ENCODE measurements at places on chromosomes 2 and 18.

DNA sequence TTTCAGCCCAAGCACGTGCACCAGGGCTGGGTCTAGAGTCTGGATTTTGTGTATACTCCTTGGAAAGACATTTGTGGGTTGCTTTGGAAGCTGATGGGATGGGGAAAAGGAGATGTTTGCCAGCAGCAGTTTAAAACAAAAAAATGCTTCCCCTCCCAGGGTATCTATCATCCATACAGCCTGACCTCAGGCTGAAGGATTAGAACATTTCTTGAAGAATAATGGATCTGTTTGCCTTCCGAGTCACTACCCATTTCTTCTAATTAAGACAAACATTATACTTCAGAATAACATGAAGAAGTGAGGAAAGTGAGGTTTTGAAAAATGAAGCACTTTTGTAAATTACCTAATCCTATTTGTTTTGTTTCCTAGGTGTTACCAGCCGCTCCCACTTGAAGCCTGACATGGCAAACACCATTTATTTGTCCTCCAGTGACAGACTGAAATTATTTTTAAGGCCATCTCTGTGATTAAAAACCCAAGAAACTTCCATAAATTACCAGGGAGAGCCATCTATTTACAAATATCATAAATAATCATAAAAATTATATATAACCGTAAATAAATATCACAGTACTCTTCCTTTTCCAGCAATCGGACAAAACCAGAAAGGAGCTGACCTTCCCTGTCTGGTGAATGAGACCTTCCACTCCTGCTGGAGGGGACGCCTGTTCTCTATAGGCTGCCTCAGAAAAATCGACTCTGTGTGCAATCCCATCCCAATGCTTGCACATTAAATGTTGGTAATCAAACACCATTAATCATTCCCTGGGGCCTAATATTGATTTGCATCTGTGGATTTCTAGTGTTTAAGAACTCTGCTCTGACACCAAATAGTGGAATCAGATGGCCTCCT, 106.8 kb downstream of the C1D start:
- H3K27me3 ChIP-seq, result no peaks in the 10 kb centered on the region
- no peak for DNase-seq
- no peak overlapping the region for H3K4me3 ChIP-seq
- H3K27ac ChIP-seq, result no peak overlapping the region
- peaks cover 14% of the 10 kb centered on the region for H3K4me1 ChIP-seq
- no peaks in the 10 kb centered on the region for H3K36me3 ChIP-seq

- no peak overlapping the region for H3K4me3 ChIP-seq
- no peak for DNase-seq
- peaks cover 25% of the 10 kb centered on the region for H3K4me1 ChIP-seq
- H3K27me3 ChIP-seq, result peaks cover 51% of the 10 kb centered on the region
- no peak overlapping the region for H3K27ac ChIP-seq
- H3K36me3 ChIP-seq, result peaks cover 5% of the 10 kb centered on the region
Measured at GRCh38 chr2:72150861-72151356, 3.2 kb upstream of the CYP26B1 start.

- peaks cover 1% of the 10 kb centered on the region for H3K27me3 ChIP-seq
- no peak overlapping the region for H3K27ac ChIP-seq
- peaks cover 9% of the 10 kb centered on the region for H3K4me1 ChIP-seq
- DNase-seq, result no peak
- H3K4me3 ChIP-seq, result no peak overlapping the region
- peaks cover 20% of the 10 kb centered on the region for H3K36me3 ChIP-seq
Measured at GRCh38 chr2:220114443-220114842, 487.0 kb downstream of the SLC4A3 start.

- H3K4me1 ChIP-seq, result no peaks in the 10 kb centered on the region
- no peak overlapping the region for H3K27ac ChIP-seq
- H3K36me3 ChIP-seq, result no peaks in the 10 kb centered on the region
- H3K4me3 ChIP-seq, result no peak overlapping the region
- DNase-seq, result no peak
Measured at GRCh38 chr2:66389651-66390131, 45.2 kb upstream of the MEIS1 start.

- no peak overlapping the region for H3K27ac ChIP-seq
- peaks cover 5% of the 10 kb centered on the region for H3K36me3 ChIP-seq
- no peaks in the 10 kb centered on the region for H3K27me3 ChIP-seq
- no peak overlapping the region for H3K4me3 ChIP-seq
- peaks cover 78% of the 10 kb centered on the region for H3K4me1 ChIP-seq
- peak; percentile 28 for DNase-seq
Measured at GRCh38 chr2:215882689-215883088, 130.7 kb downstream of the MREG start.

GRCh38 chr2:98907966-98908905, 27.8 kb downstream of the CRACDL start:
- H3K27ac ChIP-seq, result peak overlapping the region; percentile 66
- H3K36me3 ChIP-seq, result no peaks in the 10 kb centered on the region
- peaks cover 6% of the 10 kb centered on the region for H3K27me3 ChIP-seq
- peaks cover 41% of the 10 kb centered on the region for H3K4me1 ChIP-seq
- DNase-seq, result no peak

- no peaks in the 10 kb centered on the region for H3K4me1 ChIP-seq
- no peak overlapping the region for H3K4me3 ChIP-seq
- DNase-seq, result no peak
- peaks cover 6% of the 10 kb centered on the region for H3K27me3 ChIP-seq
Measured at GRCh38 chr18:11004294-11004693, 145.1 kb downstream of the PIEZO2 start.

- DNase-seq, result no peak
- H3K36me3 ChIP-seq, result no peaks in the 10 kb centered on the region
- no peak overlapping the region for H3K27ac ChIP-seq
- no peak overlapping the region for H3K4me3 ChIP-seq
Measured at GRCh38 chr2:239601880-239602279, 201.1 kb upstream of the HDAC4 start.

DNA sequence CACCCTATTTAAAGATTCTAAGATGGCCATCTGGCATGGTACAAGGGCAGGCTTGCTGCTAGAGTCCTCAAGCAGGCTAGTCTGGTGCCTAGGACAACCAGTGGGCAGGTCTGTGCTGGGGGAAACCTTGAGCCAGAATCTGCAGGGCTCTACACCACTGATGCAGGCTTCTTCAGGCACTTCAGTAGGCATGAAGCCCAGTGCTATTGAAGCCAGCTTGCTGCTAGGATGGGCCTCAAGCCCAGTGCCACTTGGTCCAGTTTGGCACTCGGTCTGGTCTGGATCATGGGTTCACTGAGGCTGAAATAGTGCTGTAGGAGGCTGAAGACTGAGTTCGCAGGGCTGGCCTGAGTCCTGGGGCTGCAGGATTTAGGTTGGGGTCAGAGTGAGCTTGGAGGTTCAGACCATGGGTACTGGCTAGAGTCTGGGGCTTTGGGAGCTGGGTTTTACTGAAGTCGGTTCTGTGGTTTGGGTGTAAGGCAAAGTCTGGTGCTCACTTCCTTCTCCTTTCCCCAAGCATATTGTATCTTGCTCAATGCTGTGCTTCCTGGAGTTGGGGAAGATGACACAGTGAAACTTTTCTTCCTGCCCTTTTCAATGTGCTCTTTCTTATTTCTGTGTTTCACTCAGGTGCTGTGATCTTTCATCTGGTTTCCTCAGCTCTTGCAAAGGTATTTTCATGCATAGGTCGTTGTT, 41.2 kb downstream of the SP100 start:
- peaks cover 1% of the 10 kb centered on the region for H3K27me3 ChIP-seq
- H3K4me1 ChIP-seq, result no peaks in the 10 kb centered on the region
- peaks cover 81% of the 10 kb centered on the region for H3K36me3 ChIP-seq

GRCh38 chr2:201883606-201884369, 77.5 kb downstream of the CDK15 start:
- peaks cover 7% of the 10 kb centered on the region for H3K27me3 ChIP-seq
- no peak for DNase-seq
- H3K4me3 ChIP-seq, result no peak overlapping the region
- H3K36me3 ChIP-seq, result peaks cover 16% of the 10 kb centered on the region
- H3K4me1 ChIP-seq, result peaks cover 94% of the 10 kb centered on the region

DNA sequence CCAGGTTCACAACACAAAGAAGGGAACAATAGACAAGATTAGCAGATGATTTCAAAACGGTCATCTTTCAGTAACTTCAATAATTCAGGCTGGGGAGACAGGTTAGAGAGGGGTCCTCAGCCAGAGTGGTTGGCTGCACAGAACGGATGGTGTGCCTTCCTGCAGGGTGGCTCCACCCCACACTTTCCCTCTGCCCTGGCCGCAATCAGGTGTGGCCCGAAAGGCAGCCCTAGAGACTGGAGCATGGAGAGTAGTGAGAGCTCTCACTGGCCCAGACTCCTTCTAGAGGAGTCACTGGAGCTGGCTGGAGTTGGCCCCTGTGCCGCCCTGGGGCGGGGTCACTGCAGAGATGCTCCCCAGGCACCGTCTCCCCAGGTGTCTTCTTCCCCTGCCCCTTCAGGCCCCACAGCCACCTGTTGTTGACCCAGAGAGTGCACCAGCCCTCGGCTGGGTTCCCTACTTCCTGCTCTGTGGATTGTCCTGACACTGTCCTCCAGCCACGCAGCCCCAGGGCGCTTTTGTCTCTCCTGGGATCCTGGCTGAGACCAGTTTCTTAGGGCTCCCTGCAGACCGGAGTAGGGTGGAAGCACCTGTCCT, 126.8 kb downstream of the PXDN start:
- no peaks in the 10 kb centered on the region for H3K36me3 ChIP-seq
- H3K27ac ChIP-seq, result no peak overlapping the region
- peaks cover 6% of the 10 kb centered on the region for H3K4me1 ChIP-seq
- no peak overlapping the region for H3K4me3 ChIP-seq

GRCh38 chr18:13849791-13850190, 25.8 kb downstream of the MC5R start:
- no peaks in the 10 kb centered on the region for H3K4me1 ChIP-seq
- no peak overlapping the region for H3K27ac ChIP-seq
- no peaks in the 10 kb centered on the region for H3K27me3 ChIP-seq
- no peak overlapping the region for H3K4me3 ChIP-seq

DNA sequence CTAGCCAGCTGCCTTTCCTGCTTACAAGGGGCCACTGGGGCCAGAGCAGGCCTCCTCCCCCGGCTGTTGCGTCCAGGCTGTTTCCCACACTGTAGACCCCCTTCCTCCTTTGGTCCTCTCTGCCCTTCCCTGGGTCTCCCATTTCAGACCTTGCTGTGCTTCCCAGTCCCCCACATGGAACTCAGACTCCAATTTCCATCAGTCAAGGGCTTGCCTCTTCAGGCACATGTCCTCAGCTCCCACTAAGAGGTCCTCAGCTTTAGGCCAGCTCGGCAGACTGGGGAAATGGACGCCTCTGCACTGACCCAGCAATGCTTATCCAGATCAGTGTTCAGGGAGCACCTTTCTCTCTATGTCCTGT, 98.0 kb upstream of the BZW1 start:
- H3K4me1 ChIP-seq, result peaks cover 24% of the 10 kb centered on the region
- peak overlapping the region; percentile 96 for H3K27ac ChIP-seq
- H3K4me3 ChIP-seq, result peak overlapping the region; percentile 89
- DNase-seq, result no peak

DNA sequence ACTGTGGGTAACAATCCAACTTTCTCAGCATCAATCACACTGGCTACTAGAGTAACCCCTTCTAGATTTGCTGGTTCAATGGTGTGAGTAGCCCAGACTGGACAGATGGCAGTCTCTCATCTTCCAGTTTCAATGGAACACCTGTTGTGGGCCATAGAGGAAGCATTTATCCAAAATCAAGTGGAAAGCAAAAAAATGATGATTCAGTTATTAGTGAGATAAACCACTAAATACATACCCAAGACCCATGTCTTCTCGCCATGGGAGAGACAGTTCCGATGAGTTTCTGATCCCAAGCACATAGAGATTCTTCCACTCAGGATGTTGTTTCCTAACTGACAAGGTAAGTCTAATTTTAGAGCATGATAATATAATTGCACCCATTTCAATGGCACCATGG, 194.0 kb downstream of the IRS1 start:
- no peak for DNase-seq
- H3K4me3 ChIP-seq, result no peak overlapping the region
- H3K4me1 ChIP-seq, result peaks cover 39% of the 10 kb centered on the region
- H3K27ac ChIP-seq, result no peak overlapping the region

DNA sequence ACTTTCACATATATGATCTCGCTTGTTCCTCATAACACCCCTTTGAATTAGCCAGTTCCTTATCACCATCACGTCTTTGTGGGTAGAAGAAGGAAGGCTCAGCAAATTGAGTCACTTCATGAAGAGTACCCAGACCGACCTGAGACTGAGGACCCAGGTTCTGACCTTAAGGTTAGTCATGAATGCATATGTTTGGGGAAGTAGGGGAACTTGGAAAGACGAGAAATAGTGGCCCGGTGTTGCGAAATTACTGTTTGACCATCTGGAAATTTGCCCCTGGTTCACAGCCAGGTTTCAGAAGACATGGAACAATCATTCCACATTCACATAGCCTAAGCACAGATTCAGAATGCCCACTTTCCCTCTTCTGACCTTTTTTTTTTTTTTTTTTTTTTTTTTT, 59.8 kb downstream of the MEIS1 start:
- peaks cover 94% of the 10 kb centered on the region for H3K4me1 ChIP-seq
- peak overlapping the region; percentile 69 for H3K4me3 ChIP-seq
- DNase-seq, result peak; percentile 66
- H3K27ac ChIP-seq, result peak overlapping the region; percentile 94

GRCh38 chr2:173404841-173405750, 50.4 kb downstream of the CDCA7 start:
- H3K27me3 ChIP-seq, result peaks cover 19% of the 10 kb centered on the region
- H3K36me3 ChIP-seq, result no peaks in the 10 kb centered on the region
- peaks cover 28% of the 10 kb centered on the region for H3K4me1 ChIP-seq

GRCh38 chr2:120948662-120949011, 213.0 kb downstream of the GLI2 start:
- H3K36me3 ChIP-seq, result peaks cover 45% of the 10 kb centered on the region
- no peak overlapping the region for H3K4me3 ChIP-seq
- H3K27me3 ChIP-seq, result peaks cover 15% of the 10 kb centered on the region
- H3K27ac ChIP-seq, result no peak overlapping the region
- peaks cover 72% of the 10 kb centered on the region for H3K4me1 ChIP-seq

DNA sequence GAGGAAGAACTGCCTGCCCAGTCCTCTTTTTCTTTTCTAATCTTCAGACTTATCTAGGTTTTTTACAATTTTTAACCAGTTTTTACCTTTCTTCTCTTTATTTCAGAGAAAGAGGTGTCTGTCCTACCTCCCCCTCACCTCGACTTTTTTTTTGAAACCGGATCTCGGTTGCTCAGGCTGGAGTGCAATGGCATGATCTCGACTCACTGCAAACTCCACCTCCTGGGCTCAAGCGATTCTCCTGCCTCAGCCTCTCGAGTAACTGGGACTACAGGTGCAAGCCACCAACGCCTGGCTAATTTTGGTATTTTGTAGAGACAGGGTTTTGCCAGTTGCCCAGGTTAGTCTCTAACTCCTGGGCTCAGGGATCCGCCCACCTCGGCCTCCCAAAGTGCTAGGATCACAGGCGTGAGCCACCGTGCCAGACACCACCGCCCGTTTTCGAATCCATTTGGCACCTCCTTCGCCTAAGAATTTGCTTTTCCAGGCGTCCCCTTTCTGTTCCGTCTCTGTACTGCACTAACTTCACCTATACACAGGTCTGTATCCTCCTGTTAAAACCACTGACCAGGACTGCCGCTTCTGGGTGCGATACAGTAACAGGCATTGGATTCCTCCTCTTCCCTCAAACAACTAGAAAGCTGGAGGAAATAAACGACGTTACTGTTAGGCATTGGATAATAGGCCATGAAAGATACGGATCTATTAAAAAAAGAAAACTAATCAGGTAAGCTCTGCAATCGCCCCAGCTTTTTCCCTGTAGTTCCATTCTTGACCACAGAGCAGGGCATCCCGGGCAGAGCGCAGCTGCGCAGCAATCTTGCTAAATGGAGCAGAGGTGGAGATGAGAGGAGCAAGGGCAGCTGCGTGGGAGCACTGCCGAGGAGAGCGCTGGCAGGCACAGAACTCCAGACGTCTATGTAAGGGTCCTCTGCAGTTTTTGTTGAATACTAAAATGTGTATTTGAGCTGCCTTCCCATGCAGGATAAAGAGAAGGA, 69.9 kb downstream of the ZC3H6 start:
- H3K27me3 ChIP-seq, result peaks cover 6% of the 10 kb centered on the region
- no peaks in the 10 kb centered on the region for H3K36me3 ChIP-seq
- no peak overlapping the region for H3K4me3 ChIP-seq
- H3K27ac ChIP-seq, result no peak overlapping the region
- no peak for DNase-seq
